Thymus (tissue), 14 donors: ENCODE measurements at places on chromosomes 3 and 15.

DNA sequence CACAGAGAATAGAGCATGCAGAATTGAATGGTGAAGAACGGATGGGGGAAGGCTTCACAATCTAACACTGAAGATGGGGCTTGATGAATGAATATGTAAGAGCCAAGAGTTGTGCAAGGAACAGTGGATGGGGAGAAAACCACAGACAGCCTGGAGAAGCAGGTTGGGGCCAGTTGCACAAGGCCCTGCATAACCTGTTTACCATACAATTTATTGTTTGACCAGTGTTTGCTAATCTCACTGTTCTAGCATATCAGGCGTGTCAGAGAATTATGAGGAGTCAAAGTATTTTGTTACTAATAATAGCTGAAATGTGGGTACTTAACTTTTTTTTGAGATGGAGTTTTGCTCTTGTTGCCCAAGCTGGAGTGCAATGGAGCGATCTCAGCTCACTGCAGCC is 36.4 kb downstream of the LINS1 start:
- DNase-seq: no peak

DNA sequence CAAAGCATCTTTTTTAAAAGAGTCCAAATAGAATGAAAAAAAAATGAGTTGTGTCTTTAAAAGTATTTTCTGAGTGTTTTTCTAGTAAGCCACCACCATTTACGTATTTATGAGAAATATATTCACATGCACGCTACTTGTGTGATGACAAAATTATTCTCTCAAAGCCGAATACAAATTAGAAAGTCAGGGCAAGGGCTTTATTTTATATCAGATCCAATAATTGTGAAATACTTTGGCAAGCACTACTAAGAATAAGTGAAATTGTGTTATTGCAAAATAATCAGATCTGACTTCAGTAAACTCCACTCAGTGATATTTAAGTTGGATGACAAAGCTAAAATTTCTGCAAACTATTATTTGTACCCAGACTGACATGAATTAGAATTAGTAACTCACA is 589.3 kb upstream of the KCNMB2 start:
- no peak for DNase-seq

GRCh38 chr3:13673207-13673606 is 124.3 kb downstream of the FBLN2 start:
- DNase-seq: no peak

DNA sequence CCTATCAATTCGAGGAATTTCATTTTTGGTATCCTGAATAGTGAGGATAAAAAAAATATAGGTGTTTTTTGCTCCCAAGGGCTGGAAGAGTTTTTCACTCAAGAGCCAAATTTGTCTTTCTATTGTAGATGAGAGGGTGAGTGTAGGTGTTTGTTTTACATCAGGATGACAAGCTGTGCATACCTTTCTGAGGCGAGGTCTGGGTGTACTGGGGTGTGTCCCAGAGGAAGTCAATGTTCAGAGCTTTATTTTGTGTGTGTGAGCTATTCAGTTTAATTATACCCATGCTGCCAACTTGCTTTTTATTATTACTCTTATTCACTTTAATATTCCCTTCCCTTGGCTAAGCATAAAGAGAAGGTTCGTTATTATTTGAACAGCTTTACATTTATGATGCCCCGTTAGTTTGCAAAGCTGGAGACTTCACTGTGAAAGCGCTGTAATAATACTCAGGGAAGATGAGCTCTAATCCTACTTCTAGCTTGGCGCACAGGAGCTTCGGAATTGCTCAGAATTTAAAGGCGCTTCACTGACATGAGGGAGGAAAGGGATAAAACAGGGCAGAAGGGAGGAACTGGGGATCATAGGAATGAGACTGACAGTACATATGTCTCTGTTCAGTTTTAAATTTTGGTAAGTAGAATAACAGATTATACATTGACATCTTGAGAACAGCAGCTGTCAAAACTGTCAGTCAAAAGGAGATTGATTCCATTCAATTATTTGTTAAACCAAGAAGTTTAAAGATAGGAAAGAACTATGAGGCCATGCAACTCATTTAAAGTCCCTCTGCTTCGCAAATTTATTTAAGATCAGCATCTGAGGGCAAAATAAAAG is 117.7 kb upstream of the TP63 start:
- no peak for DNase-seq

DNA sequence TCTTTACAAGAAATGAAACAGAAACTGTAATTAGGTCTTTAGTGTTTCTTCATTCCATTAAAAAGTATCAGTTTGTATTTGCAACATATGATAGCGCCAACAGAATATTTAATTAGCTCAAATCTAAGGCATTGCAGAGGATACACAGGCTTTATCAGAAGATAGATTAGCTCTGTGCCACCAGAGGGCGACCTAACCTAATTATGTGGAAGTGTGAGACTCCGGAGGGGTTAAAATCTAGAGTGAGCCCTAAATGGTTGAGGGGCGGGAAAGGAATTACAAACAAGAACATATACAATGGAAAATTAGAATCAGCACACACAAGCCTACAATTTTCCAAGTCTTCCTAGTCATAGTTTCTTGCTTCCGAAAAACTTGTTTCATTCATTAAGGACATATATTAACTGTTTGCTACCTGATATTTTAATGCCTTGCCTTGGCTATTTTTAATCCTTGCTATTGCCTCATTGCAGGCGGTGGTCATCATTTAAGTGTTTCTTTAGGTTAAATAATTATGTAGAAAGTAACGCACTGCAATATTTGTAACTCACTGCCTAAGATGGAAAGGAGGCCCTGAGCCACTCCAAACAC is 18.0 kb upstream of the RYR3 start:
- peak; percentile 10 for DNase-seq
